ENCODE measurements at places on chromosomes 11 and 22. TPM values are rescaled to one million over a fixed set of nuclear protein-coding genes. Genes with fewer than 3 reads are reported as not detected.

C11orf16 gene
- not detected for total RNA-seq

FOLR1 gene
- total RNA-seq = not detected

MUC15 gene
- not detected for total RNA-seq

CCDC89 gene
- total RNA-seq = 0.56 TPM

APOC3 gene
- total RNA-seq = not detected

TTC28 gene
- 16.6 TPM for total RNA-seq

CRACR2B gene
- 4.8 TPM for total RNA-seq

LINC01488 gene
- not detected for total RNA-seq

DGCR8 gene
- total RNA-seq = 35.3 TPM
